ENCODE measurements at places on chromosomes 16 and 17. TPM values are rescaled to one million over a fixed set of nuclear protein-coding genes. Genes with fewer than 3 reads are reported as not detected.

GRCh38 chr16:47734081-47734857 lies 273.1 kb downstream of the PHKB start:
- H3K4me3 ChIP-seq: no peak overlapping the region
- no peaks in the 10 kb centered on the region for H3K4me1 ChIP-seq
- H3K27ac ChIP-seq: no peak overlapping the region
- no peaks in the 10 kb centered on the region for H3K27me3 ChIP-seq
- H3K36me3 ChIP-seq: no peaks in the 10 kb centered on the region

DNA sequence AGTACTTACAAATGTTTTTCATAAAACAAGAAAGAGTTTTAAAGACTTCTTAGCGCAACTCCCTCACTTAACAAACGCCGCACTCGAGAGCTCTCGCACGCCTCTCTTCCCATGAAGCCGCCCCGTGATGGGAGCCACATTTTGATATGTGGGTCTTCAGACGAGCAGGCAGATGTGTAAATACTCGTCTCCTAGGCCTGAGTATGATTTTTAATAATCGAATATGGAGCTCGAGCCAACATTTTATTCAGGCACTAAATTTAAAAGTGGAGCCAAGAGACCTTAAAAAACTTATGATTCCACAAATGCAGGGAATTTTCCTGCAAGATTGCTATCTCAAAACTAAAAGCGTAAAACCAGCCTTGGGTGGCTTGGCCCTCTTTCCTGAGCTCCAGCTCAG lies 55.4 kb downstream of the IRX6 start:
- no peak overlapping the region for H3K4me3 ChIP-seq
- H3K27ac ChIP-seq: no peak overlapping the region
- H3K4me1 ChIP-seq: no peaks in the 10 kb centered on the region
- DNase-seq: no peak
- H3K27me3 ChIP-seq: no peaks in the 10 kb centered on the region
- H3K36me3 ChIP-seq: no peaks in the 10 kb centered on the region

DNA sequence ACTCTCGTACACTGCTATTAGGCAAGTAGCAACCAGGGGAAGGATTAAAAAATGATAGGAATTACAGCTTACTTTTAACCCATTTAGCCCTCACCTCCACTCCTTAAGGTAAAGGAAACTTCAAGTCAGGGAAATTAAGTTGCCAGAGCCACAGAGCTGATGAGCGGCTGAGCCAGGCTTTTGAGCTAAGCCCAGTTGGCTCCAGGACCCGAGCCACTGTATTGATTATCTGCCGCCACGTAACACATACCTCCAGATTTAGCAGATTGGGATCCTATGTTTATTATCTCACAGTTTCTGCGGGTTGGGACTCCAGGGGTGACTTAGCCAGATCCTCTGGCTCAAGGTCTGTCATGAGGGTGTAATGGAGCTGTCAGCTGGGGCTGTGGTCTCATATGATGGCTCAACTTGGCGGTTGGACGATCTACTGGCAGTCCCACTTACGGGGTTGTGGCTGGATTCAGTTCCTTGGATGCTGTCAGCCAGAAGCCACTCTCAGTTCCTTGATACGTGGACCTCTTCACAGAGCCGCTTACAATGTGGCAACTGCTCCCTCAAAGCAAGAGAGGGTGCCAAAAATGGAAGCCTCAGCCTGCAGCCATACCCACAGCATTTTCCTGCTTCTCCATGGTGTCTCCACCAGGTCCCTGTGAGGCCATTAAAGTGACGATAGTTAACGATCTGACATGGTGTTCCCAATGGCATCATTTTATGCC lies 57.3 kb downstream of the TMEM186 start:
- no peaks in the 10 kb centered on the region for H3K27me3 ChIP-seq
- no peak overlapping the region for H3K4me3 ChIP-seq
- peak overlapping the region; percentile 23 for H3K27ac ChIP-seq
- no peaks in the 10 kb centered on the region for H3K36me3 ChIP-seq

RSAD1 gene
- total RNA-seq: 38.0 TPM

SNX20 gene
- total RNA-seq: 0.63 TPM
